Activated CD4-positive, alpha-beta T cell treated with anti-CD3 and anti-CD28 coated beads, Interleukin-2, Interleukin-4, amounts not matched to agents 100 ng/mL and 50 ng/mL, durations not matched to agents 16 hours and 8 hours (primary cell): ENCODE measurements at places on chromosomes 7 and 10.

DNA sequence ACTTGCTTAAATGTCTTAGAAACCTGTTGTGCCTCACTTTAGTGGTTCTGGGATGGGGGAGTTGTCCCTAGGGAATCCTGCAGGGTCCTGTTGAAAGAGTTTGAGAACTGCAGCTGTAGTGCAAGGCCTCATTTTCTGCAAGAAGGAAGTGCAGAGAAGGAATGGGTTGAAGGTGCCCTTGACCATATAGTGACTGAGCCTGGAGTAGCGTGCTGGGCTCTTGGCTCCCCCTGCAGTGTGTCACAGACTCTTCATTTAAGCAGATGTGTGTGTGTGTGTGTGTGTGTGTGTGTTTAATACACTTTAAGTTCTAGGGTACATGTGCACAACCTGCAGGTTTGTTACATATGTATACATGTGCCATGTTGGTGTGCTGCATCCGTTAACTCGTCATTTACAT, 92.2 kb downstream of the GRK5 start:
- no peak for DNase-seq

DNA sequence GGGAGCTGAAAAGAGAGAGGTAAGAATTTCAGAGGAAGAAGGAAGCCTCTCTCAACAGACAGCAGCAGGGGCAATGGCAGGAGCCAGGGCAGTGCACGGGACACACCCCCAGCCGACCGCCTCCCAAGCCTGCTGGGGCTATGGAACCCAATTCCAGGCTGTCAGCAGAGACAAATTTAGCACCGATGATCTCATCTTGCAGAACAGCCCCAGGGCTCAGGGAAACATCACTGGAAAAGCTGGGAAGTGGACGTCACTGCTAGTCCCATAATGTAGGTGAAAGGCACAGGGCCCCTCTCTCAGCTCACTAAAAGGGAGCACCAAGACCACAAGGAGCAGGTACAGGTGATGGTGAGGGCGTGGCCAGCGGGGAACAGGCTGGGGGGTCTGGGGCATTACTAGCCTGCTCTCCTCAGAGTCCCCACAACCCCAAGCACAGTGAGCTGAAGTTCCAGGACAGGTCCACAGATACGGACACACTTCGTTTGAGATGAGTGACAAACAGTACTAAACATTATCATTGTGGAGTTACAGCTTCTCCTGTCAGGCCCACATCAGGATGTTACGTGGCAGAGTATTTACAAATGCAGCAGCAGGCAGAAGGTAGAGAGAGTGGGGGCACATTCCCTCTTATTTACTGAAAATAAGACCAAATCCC, 103.7 kb downstream of the PLXNA4 start:
- DNase-seq: no peak

GRCh38 chr7:96246919-96247318, 75.0 kb downstream of the SLC25A13 start:
- DNase-seq: no peak

DNA sequence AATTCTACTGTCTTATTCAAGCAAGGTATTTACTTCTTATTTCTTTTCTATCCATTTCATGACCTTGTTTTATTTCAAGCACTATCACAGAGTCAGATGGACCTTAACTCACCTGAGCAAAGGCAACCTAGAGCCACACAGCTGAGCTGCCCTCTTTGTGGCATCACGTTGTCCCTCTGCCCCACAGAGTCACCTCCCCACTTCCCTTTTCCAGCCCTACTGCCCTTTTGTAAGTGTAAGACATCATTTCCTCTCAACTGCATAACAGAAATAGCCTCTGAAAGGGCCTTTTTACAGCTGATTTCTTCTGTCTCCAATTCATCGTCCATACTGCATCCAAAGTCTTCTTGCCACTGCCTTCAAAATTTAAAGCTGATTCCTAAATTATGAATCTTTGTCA, 946.0 kb downstream of the NRG3 start:
- no peak for DNase-seq

DNA sequence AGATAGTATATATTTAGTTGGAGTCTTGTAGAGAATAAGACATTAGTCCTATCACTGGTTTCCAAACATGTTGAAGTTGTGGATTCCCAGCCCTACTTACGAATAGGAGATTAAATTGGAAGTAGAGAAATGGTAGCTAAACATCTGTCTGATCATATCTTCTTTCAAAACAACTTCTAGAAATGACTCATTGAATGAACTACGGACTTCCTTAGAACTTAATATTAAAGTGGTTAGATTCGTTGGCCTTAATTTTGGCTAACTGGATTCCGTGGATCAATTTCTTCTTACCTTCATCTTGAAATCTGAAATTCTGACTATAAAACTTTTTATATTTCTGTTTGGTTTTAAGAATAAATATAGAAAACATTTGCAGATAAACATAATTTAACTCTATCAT, 3.4 kb downstream of the PHF14 start:
- DNase-seq: peak; percentile 8

DNA sequence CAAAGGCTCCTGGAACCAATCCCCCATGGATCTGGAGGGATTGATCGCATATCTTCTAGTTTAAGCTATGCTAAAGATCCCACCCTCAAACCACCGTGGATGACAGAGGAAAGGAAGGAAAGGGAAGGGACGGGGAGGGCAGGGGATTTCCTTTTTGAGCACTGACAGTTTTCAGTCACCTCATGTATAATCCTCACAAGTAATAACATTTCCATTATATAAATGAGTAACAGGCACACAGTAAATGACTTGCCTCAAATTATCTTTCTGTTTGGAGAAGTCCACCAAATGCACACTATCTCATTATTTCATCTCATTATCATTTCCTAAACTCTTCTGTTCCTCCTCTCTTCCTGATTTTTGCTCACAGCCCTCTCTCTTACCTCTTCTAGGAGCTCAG, 127.1 kb upstream of the AOAH start:
- DNase-seq: no peak

DNA sequence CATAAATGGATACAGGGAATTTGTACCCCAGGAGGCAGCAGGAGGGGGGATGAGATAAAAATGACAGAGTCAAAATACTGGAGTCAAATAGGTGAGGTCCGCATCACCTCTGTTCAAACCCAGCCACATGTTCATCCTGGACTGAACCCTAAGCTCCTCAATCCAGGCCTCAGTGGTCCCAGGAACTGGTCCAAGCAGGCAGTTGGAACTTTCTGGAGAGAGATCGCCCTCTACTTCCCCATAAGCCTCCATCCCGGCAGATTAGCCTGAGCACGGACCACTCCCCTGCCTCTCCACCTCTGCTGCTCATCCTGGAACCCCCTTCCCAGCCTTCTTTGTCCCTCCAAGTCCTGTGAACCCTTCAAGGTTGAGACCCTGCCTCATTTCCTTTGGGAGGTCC, 959.7 kb upstream of the ZNF722 start:
- DNase-seq: no peak

DNA sequence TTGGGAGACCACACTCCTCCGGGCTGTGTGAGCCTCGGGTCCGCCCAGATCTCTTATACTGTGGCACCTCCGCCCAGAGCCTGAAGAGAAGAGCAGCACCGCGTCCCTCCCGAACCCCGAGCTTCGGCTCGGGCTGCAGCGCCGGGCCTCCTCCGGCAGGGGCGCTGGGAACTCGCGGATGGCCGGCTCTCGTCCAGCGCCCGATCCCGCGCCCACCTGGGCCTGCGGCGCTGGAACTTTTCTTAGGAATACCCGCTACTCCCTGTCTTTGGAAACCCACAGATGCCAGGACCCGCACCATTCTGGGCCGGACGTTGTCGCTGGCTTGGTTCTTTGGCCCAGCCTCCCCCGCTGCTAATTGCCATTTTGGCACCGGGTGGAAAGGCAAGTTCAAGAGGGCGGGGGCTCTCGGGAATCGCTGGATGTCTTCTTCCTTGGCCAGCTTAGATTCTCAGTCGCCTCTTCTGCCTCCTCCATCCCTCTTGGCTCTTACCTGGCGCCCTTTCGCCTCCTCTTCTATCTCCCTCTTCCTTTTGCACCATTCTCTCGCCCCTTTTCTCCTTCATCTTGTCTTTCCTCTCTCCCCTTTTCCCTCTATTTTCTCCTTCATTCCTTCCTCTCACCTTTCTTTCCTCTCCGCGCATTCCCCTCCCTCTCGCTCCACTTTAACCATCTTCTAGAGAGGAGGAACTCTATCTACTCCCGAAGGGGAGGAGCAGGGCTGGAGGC, 2.1 kb upstream of the SORCS3 start:
- DNase-seq: no peak

DNA sequence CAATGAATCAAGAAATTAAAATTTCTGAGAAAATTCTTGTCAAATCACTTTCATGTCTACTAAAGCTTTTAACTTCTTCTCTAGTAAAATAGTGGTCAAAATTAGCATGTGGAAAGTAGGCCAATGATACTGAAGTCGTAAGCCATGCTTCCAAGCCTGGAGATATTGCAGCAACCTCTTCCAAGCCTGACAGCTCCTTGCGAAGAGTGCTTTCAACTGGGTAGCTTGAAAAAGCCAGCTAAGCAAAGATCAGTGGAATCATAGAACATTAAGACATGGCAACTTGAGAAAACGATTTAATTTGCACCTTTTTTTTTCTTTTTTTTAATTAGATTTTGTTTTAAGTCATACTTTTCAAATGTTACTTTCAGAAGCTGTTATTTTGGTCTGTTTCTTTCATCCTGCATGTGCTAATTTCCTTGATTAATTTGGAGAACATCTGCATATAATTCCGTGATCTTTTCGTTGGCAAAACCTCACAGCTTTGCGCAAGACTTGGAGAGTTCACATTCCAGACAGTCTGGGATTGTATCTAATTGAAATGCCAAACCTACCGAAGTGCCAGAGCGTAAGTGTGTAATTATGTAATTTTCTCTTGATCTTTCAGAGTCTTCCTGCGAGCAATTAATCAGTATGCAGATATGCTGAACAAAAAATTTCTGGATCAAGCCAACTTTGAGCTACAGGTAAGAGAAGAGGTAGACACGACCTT, 142.2 kb upstream of the INSYN2A start:
- no peak for DNase-seq

DNA sequence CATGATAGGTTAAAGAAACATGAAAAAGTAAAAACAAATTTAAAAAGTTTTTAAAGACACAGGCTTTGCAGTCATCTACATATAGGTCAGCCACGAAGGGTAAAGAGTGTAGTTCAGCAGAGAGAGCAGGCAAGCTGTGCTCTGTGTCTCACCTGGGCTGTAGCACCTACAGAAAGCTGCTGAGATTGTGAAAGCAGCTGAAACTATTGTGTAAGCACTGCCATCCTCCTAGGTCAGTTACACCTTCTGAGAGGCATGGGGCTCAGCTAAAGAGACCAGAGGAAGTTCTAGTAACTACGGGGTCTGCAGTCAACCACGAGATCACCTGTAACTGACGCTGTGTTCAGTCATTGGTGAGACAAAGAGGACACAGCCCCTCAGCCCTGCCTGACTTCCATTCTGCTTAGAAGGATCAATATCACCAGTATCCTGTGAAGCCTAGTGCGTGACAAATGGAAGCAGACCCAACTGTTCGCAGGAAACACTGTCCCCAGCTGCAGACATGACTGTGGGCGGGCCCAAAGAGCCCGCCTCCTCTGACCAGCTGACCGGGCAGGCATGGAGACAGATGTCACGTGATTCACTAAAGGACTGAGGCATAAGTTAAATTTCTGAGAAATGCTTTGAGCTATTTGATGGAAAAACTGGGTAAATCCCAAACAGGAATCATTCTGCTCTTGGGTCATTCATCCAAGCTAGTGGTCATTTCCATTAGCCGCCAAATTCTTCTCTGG, 87.9 kb downstream of the EBF3 start:
- no peak for DNase-seq

DNA sequence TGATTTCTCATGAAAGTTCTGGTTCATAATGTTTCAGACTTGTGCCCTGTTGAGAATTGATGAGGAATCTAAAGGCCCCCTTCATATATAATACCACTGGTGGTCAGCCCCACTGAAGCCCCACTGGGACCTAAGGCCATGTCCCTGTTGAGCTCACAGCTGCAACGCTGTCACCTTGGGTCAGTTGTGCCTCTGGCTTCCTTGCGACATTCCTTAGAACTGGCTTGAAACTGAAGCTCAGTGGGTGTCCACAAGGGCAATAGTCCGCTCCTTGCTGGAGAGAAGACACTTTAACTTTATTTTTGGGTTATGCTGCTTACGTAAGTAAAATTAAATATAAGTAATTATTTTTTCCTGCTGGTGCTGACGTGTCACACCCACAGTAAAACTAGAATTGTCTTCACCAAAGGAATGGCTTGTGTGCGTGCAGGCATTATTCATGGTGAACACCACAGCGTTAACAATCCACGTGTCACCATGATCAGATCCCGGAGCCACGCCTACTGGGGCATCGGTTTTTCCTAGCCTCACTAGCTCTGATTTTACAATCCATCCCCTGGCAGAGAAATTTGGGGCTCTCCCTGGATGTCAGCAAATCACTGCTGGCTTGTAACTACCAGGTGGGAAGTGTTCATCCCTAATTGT, 66.5 kb downstream of the BICC1 start:
- DNase-seq: no peak

GRCh38 chr7:121305109-121305508, 23.7 kb upstream of the WNT16 start:
- DNase-seq: no peak

DNA sequence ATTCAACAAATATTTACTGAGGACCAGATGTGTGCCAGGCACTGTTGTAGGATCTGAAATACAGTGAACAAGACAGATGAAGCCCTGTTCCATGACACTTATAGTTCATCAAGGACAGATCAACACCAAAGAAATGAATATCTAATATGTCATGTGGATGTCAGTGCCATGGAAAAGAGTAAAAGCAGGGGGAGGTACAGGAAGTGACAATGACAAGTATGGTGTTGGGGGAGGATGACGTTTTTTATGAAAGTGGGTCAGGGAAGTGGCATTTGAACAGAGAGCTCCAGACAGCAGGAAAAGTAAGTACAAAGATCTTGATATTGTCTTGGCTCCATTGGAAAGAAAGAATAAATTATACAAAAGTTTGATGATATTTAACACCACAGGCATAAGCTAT, 7.0 kb upstream of the SFMBT2 start:
- no peak for DNase-seq

GRCh38 chr7:240146-240676, 47.8 kb downstream of the FAM20C start:
- no peak for DNase-seq

DNA sequence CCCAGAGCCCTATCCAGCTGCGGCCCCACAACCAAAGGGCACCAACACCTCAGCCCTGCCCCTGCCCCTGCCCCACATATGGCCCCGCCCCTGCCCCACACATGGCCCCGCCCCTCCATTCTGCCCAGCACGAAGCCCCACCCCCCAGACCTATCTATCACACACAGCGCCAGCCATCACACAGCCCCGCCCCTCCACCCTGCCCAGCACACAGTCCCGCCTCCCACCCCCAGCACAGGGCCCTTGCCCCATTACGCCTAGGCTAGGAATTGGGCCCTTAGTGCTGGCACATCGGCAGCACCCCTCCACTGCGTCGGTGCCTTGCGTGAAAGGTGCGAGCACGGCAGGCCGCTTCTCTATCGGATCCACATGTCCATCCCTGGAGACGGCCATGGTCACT, 126.8 kb downstream of the MAD1L1 start:
- DNase-seq: no peak

- no peak for DNase-seq
Observed at GRCh38 chr7:55140221-55140940, 121.6 kb downstream of the EGFR start.

GRCh38 chr10:1115607-1115955, 59.4 kb downstream of the WDR37 start:
- DNase-seq: no peak

GRCh38 chr10:124698545-124699469, 45.4 kb downstream of the FAM53B start:
- DNase-seq: no peak
